Posterior vena cava (tissue), 2 donors: ENCODE measurements at places on chromosomes 5 and 9. TPM values are rescaled to one million over a fixed set of nuclear protein-coding genes. Genes with fewer than 3 reads are reported as not detected.

DNA sequence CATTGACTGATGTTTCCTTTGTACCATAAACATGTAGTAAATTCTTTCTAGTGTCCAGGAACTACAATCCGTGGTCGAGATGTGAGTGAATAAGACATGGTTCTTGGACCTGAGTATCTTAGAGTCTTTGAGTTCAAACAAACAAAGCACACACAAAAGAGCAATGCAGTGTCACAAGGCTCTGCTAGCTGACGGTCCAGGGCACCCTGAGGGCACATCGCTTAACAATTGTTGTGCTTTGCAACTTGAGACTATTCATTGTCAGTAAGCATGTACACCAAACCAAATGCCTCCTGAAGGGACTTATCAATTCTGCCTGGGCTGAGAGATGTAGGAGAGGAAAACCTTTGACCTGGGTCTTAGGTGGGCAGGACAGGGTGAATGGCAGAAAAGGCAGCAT lies 84.8 kb downstream of the CAMK4 start:
- DNase-seq, result no peak

GRCh38 chr5:88480801-88481499 lies 212.3 kb upstream of the TMEM161B start:
- DNase-seq, result no peak

- DNase-seq, result peak; percentile 79
These were observed 5.6 kb upstream of the PURA start for GRCh38 chr5:140108093-140109017.

- no peak for DNase-seq
These were observed 10.1 kb upstream of the GRIA1 start for GRCh38 chr5:153480401-153480800.

WNT8A gene
- not detected for total RNA-seq

GRCh38 chr5:80187421-80188090 lies 68.3 kb downstream of the SERINC5 start:
- no peak for DNase-seq

- no peak for DNase-seq
These were observed 324.3 kb upstream of the SEMA6A start for GRCh38 chr5:116898917-116899316.
